ENCODE measurements at places on chromosomes 12 and 14. TPM values are rescaled to one million over a fixed set of nuclear protein-coding genes. Genes with fewer than 3 reads are reported as not detected.
A peak's percentile ranks its signal among the peaks of the same experiment; 100 is the strongest.

DNA sequence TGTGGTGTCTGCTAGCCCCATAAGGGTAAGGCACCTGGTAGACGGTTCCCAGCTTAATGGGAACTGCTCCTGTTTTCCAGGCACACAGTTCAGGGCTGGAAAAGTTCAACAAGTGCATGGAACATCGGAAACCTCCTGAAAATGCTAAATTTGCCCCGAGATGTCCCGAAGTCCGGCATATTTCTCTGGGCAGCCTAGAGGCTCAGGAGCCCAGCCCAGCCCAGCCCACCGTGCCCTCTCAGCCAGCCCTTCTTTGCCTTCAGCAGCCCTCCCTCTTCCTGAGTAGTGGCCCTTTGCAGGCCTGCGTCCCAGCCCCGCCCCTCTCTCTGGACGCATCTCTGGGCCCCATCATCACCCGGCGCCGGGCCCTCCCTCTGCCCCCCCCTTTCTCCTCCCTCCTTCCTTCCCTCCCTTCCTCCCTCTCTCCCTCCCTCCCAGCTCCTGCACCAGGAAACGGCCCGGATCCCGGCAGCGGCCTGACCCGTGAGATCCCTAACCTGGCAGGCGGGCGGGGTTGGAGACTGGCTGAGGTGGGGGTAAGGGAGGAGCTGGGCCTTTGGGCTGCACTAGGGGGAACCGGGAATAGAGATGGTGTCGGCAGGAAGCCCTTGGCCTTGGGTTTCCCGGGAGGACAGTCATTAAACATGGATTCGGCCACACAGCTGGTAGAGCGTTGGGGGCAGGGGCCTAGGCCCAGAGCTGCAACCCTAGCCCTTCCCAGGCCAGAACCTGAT is at the start of gene BCL2L2:
TSS of gene BCL2L2 (plus strand) at position 422 of the 734 bp plus-strand sequence. CDS start 935 bp downstream, outside the sequence.
- DNase-seq, result peak; percentile 84

GRCh38 chr14:73712540-73713180 is 1.5 kb downstream of the PNMA1 start:
- peak; percentile 27 for DNase-seq

DNA sequence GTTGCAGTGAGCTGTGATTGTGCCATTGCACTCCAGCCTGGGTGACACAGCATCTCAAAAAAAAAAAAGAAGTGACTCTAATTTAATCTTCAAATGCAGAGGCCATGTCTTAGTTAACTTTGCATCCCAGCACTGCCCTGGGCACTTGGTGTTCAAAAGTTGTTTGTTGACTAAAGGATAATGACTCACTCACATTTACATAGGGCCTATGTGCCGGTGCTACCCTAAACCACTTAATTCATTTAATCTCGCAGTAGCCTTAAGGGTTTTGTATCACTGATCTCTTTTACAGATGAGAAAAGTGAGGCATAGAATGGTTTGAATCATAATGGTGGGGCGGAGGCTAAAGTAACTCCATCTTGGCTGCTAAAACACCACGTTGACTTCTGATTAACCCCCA is 23.7 kb downstream of the MFAP5 start:
- DNase-seq, result no peak

DNA sequence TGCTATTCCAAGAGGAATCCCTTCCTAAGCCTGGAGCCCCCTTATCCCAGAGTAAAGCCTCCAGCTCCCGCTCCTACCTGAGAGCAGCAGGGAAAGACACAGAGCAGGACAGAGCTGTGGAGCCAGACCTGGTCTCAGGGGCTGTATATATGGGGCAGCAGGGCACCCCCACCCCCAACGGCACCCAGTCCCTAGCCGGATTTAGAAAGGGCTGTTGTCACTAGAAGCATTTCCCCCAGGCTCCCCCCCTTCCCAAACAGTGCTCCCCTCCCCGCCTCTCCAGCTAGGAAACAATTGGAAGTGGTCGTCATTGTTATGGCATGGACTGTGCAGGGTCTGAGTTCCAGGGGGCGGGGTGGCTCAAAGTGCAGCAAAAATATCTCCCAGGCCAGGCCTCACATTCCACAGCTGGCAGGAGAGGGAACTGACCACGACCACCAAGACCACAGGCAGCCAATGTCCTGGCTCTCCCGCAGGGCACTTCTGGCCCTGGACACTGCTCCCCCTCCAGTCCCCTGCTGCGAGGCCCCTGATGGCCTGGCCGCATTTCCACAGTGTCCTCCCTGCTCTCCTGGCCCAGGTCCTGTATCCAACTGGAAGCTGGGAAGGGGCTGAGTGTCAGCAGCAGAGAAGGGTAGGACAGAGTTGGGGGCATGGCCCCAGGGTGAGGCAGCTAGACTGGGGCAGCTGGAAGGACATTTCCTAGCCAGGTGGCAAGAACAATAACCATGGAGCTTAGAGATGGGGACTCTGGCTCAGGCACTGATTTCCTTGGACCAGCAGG is at the start of gene MYH7:
TSS of gene MYH7 (minus strand) at position 118 of the 784 bp plus-strand sequence. CDS start 1,928 bp downstream, outside the sequence.
- DNase-seq, result no peak

Gene SLC6A12
- not detected for total RNA-seq

- DNase-seq, result no peak
Measured at GRCh38 chr14:31781578-31781977, 220.4 kb downstream of the NUBPL start.

Gene RDH5
- total RNA-seq, result 8.9 TPM

DNA sequence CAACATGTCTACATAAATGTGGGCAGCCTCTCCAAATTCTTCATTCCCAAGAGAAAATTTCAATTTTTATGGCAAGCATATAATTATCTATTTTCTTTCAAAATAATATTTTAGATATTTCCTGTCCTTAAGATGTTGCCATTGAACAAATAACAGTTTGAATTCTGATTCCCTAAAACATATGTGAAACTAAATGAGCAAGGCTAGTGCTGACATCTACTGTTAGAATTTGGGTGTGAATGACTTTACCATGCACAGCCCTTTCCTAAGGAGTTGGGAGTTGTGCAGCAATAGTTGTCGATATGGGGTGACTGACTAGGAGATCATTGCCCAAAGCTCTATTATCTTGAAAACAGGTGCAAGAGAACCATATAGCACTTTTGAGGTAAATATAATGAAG is 108.2 kb upstream of the SLC38A4 start:
- peak; percentile 77 for DNase-seq

- no peak for DNase-seq
Measured at GRCh38 chr12:96054244-96054610, 18.8 kb upstream of the LTA4H start.

Gene WSCD2
- total RNA-seq, result not detected

Gene PMEL
- 1.7 TPM for total RNA-seq

Gene SYCP3
- not detected for total RNA-seq

DNA sequence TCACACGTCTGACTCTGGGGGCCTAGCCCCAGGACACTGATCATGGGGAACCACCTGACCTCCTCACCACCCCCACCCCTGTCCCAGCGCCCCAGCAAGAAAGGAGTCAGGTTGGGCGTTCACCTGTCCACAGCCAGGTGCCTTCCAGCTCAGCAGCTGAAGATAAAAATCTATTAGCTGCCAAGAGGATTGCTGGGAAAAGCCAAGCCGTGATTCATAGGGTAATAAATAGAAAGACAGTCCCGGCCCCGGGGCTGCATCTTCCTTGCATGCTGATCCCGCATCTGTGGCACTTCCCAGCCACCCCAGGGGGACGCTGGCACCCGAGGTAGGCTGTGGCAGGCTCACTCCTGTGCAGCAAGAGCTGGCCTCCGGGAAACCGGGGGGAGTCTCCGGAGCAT is 70.2 kb upstream of the NCOR2 start:
- DNase-seq, result no peak

- no peak for DNase-seq
Measured at GRCh38 chr12:51647647-51648046, 56.6 kb downstream of the SCN8A start.

- no peak for DNase-seq
Measured at GRCh38 chr12:52901715-52902541, 2.9 kb downstream of the KRT8 start.

DNA sequence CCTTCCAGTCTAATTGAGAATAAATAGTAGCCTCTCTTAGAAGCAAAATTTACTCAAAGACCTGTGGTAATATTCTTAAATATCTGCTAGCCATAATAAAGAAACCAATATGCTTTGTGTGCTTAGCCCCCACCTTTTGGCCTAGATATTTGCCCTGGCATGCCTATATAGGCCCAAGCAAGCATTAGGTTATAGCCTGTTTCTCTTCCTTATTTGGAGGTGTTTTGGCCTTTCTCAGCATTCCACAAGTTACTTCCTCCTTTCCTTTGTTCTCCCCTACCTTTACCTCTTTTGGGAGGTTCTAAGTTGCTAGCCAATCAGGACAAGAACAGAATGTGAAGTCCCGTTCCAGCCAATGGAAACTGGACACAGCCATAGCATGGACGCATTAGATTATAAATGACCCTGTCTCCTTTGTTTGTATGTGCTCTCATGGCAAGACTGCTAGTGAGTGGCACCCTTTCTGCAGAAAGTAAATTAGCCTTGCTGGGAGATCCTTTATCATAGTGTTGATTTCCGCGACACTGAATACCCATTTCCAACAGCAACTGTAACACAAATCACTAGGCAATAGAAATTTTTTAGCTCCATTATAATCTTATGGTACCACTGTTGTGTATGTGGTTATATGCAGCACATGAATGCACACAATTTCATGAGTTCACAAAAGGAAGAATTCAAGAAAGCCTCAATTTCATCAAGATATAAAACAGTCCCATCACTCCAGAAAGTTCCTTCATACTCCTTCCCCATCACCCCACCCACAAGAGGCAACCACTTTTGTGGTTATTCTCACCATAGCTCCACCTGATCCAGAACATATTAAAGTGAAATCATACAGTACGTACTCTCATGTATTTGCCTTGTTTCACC is 37.6 kb downstream of the CEP83 start:
- DNase-seq, result no peak

- DNase-seq, result peak; percentile 29
Measured at GRCh38 chr12:102120886-102121285, 903 bp downstream of the PARPBP start.

DNA sequence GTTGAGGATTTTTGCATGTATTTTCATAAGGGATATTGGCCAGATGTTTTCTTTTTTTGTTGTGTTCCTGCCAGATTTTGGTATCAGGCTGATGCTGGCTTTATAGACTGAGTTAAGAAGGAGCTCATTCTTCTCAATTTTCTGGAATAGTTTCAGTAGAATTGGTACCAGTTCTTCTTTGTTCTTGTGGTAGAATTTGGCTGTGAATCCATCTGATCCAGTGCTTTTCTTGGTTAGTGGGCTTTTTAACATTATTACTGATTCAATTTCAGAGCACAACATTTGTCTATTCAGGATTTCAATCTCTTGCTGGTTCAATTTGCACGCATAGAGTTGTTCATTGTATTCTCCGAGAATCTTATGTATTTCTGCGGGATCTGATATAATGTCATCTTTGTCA is 136.5 kb upstream of the FOXG1 start:
- DNase-seq, result no peak

DNA sequence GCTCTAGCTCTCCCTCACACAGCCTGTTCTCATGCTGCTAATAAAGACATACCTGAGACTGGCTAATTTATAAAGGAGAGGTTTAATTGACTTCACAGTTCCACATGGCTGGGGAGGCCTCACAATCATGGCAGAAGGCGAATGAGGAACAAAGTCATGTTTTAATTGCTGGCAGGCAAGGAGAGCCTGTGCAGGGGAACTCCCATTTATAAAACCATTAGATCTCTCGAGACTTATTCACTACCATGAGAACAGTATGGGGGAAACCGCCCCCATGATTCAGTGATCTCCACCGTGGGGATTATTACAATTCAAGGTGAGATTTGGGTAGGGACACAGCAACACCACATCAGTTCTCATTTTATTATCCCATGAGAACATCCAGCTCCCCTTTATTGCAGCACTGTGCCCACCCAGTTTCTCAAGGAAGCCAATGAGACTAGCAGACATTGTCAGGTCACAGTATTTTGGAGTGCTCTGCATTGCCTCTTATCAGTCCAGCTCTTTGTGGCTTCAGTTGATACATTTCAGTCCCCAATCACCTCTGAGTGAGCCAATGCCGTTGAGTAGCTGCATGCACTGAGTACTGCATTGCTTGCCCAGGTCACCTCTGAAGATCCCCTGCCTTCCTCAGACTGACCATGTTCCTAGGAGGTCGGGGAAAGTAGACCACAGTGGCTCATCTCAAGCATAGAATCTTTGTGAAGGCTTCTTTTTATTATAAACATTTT is 131.2 kb downstream of the CRADD start:
- no peak for DNase-seq

Gene KRT85
- total RNA-seq, result not detected

Gene SERPINA6
- not detected for total RNA-seq

Measured in IMR-90 (cell line).